ENCODE measurements at places on chromosomes 13 and 19.

- no peak for DNase-seq
These were observed 5.6 kb downstream of the TIMM13 start for GRCh38 chr19:2421581-2422306.

DNA sequence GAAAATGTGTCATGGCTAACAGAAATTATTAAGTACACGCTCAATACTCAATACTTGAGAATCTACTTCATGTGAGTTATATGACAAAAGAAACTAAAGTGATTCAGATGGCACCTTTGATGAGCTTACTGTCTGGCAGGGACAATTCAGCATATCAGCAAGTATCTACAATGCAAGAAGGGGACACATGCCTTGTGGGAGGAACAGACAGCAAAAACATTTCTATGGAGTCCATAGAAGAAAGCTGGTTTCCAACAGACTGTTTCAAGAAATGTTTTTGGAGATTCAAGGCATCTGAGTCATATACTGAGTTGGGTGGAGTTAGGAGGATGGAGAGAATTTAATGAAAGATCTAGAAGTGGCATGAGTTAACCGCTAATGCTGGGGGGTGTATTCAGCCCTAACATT is 54.7 kb downstream of the MBNL2 start:
- DNase-seq, result no peak

DNA sequence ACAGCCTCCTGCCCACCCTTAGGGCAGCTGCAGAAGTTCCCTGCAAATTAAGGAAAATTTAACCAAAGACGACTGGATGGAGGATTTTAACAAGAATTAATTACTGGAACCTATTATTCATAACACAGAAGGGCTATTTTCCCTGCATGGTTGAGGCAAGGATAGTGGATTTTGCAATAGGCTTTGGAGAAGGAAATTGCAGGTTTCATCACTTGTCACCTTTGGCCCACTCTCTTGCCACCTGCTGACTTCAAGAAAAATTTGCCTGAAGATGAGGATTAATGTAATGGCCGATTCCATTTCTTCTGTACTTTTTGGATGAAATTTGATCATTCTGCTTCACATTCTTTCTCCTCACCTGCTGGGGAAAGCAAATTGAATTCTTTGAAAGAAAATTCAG is 261.7 kb downstream of the FGF9 start:
- DNase-seq, result no peak

GRCh38 chr19:38277549-38277948 is 13.2 kb downstream of the SPINT2 start:
- no peak for DNase-seq

DNA sequence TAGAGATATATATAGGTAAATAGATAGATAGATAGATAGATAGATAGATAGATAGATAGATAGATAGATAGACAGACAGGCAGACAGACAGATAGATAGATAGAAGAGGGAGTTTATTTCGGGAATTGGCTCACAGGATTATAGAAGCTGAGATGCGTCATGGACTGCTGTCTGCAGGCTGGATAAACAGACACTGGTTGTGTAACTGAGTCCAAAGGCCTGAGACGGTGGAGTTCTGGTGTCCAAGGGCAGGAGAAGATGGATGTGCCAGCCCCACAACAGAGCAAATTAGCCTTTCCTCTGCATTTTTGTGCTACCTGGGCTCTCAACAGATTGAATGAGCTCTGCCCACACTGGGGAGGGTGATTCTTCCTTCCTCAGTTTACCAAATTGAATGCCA is 2.7 kb downstream of the CYP4F3 start:
- DNase-seq, result no peak

DNA sequence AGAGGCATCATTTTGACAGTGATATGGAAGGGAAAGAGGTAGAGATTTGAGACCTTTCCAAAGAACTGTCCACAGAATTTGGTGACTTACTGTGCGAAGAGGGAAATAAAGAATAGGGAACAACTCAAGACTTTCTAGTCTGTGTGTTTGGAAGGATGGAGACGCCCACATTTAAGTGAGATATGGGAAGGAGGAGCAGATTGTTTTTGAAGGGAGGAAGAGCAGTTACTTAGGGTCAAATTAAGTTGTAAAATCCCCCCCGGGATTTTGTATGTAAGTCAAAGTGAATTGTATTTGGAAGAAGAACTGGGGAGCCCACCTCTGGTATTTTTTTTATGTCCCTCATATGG is 1.2 kb downstream of the USPL1 start:
- no peak for DNase-seq

- DNase-seq, result no peak
These were observed 2.8 kb downstream of the WTIP start for GRCh38 chr19:34484328-34484727.

- DNase-seq, result no peak
These were observed 8.2 kb upstream of the ZNF527 start for GRCh38 chr19:37362733-37363132.

Data from NCI-H526 treated with DMSO at 0.1 percent for 48 hours (cell line).